ENCODE measurements at places on chromosomes 3 and 15.

GRCh38 chr3:14587740-14588360, 47.7 kb upstream of the GRIP2 start:
- DNase-seq = peak; percentile 8

- DNase-seq = no peak
Measured at GRCh38 chr15:101156061-101156460, 95.8 kb downstream of the CHSY1 start.

GRCh38 chr15:100531204-100531603, 2.5 kb upstream of the CERS3 start:
- DNase-seq = no peak

DNA sequence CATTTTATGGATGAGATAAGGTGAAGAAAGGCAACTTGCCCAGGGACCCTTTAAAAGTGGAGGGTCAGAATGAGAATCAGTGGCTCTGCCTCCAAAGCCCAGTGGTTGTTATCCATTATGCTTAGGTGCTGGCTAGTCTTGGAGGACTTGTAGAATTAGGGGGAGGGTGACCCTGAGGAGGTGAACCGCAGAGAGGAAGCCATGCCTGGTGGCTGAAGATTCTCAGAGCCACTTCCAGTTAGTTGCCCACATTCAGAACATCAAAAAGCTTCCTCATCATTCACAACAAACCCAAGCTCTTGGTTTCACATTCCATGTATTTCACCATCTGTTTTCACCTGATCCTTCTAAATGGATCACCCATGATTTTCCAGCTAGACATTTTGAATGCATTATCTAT, 11.2 kb downstream of the EBLN2 start:
- no peak for DNase-seq

DNA sequence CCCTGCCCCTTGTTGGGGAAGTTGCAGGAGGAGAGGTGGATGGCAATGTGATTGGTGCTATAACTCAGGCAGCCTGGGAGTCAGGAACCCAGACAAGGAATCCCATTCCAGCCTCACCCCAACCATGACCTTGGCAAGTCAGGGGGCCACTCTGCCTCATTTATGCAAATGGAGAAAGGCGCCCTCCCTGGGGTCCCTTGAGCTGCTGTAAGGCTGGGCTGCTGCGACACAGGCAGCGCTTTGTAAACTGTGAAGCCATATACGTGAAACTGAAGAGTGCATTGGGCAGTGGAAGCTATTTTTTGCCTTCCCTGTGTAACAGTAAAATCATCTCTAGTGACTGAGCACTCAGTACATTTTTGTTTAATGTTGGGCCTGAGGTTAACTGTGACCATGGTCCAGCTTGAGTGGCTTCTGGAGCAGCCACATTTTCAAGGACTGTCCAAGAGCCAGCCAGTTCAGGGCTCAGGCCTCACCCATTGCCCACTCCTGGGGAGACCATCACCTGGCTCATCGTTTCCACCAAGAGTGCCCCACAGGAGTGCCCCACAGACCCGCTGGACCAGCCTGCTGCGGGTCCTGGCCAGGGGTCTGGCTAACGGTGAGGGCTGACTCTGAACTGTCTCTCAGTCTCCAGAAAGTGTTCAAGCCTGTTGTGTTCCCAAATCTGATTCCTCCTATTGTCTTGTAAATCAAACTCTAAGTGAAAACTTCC, 27.9 kb downstream of the KIF7 start:
- no peak for DNase-seq

- DNase-seq = peak; percentile 59
Measured at GRCh38 chr15:80695099-80695910, at the start of gene ABHD17C. TSS of gene ABHD17C (plus strand) at chr15:80695310. CDS start at chr15:80695430, 120 bp downstream.

- no peak for DNase-seq
Measured at GRCh38 chr3:34584971-34585370, 786.5 kb downstream of the PDCD6IP start.

DNA sequence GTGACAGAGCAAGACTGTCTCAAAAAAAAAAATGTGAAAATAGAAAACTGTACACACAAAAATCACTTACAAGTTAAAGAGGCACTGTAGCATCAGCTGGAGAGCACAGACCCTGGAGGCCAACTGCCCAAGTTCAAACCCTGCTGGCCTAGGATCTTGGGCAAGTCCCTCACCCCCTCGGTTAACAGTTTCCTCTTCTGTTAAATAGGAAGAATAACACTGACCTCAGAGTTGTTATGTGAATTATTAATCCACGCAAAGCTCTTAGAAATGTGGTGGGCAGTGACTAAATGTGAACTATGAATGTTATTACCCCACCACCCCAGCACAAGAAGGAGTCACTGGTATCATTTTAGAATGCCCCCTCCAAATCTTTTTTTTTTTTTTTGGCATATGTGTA, 11.2 kb downstream of the CIB1 start:
- no peak for DNase-seq

DNA sequence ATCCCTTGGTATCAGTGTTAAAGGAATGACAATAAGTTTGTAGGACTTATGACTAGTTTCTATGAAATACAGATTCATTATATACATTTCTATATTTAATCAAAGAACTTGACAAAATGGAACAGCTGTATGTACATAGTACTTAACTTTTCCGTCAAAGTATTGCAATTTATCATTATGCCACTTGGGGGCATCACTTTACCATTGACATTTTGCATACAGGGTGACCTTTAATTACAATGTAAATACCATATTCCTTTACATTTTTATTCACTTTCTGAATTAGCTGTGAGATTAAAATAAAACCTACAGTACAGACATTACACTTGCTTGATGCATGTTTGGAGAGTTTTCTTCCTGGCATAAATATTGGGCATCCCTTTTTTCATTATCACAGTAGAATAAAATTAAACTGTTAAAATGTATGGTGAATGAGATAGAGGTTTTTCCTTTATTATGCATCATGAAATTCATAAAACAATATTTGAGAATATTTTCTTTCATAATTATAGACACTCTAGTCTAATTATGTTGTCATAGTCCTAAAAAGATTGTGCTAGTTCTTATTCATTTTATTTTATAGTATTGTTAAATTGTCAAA, 6.9 kb downstream of the NEK11 start:
- DNase-seq = no peak

- DNase-seq = peak; percentile 38
Measured at GRCh38 chr15:45399381-45400212, 21.3 kb upstream of the GATM start.

DNA sequence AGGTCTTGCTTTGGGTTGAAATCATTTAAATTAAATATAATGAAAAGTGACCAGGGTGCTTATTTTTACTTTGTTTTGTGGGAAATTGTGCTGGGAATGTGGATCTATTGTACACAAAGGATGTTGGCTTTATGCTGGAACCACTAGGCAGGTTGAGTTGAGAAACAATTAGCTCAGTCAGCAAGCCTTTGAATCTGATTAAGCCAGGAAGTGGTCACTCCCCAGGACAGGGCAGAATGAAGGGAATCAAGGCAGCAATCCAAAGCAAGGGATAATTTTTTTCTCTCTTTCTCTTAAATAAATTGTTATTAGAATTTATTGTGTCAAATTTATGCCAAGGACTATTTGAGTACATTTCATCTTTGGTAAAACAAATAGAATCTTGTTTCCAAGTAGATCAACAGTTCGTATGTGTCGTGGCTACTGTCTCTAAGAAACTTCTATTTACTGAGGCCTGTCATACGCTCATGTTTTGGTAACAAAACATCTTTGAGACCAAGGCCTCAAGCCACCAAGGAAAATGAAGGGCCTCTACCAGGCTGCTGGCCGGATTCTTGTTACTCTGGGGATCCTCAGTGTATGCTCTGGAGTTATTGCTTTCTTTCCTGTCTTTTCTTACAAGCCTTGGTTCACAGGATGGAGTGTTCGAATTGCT, at the start of gene TMEM212:
Gene TMEM212, plus strand, starts transcription at position 486 of the 655 bp plus-strand sequence. Its CDS starts 35 bp downstream, at position 521.
- DNase-seq = peak; percentile 81

DNA sequence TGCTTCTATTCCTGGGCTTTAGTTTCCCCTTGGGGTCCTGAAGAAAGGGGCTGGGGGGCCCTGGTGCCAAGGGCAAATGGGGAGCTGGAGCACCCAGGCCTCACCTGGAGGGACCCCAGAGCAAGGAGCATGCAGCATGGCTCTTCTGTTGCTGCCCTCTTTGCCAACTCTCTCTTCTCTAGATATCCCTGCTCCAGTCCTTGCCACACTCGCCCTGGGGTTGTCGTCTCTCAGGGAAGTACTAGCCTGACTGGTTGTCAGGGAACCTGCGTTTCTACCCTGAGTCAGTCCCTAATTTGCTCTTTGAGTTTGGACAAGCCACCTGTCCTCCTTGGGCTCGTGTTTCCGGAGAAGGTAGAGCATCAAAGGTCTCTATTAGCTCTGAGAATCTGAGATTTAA, 63.7 kb upstream of the UBE2Q2 start:
- no peak for DNase-seq

DNA sequence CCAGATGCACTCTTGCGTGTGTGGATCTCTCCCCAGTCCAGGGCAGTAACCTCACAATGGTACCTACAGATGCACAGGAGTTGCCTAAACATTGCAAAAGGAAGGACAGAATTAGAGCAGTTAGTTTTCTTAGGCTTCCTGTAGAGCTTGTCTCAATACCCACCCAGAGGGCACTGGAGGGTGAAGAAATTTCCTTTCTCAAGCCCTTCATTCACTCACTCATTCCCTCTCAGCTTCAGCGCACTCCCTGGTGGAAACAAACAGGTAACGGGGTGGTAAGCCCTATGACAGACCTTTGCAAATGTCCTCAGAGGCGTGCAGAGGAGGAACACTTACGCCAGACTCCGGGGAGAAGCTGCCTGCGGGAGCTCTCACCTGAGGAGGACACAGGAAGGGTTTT, 267.4 kb upstream of the HES1 start:
- DNase-seq = no peak

DNA sequence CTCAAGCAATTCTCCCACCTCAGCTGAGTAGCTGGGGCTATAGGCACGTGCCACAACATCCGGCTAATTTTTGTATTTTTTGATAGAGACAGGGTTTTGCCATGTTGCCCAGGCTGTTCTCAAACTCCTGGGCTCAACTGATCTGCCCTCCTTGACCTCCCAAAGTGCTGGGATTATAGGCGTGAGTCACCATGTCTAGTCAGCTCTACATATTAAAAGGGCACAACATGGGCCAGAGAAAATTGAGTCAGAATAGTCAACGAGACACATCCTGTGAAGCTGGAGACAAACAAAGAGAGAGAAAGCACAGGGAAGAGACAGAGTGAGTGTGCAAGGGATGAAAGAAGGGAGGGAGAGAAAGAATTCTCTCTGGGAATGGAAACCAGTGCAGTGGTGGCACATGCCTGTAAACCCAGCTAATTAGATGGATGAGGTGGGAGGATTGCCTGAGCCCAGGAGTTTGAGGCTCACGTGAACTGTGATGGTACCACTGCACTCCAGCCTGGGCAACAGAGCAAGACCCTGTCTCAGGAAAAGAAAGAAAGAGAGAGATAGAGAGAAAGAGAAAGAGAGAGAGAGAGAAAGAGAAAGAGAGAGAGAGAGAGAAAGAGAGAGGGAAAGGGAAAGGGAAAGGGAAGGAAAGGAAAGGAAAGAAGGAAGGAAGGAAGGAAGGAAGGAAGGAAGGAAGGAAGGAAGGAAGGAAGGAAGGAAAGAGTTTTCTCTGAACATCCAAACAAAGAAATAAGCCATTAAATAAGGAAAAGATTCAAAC, 107.2 kb upstream of the SLC25A36 start:
- DNase-seq = peak; percentile 10

- DNase-seq = no peak
Measured at GRCh38 chr3:51680196-51680595, 9.1 kb downstream of the TEX264 start.

GRCh38 chr3:9727743-9728142, 3.8 kb upstream of the BRPF1 start:
- no peak for DNase-seq

- DNase-seq = no peak
Measured at GRCh38 chr15:68440136-68440535, 8.2 kb upstream of the ITGA11 start.

GRCh38 chr15:66374179-66374578, 12.5 kb upstream of the MAP2K1 start:
- no peak for DNase-seq

GRCh38 chr15:61449186-61449702, 220.1 kb upstream of the RORA start:
- DNase-seq = no peak

DNA sequence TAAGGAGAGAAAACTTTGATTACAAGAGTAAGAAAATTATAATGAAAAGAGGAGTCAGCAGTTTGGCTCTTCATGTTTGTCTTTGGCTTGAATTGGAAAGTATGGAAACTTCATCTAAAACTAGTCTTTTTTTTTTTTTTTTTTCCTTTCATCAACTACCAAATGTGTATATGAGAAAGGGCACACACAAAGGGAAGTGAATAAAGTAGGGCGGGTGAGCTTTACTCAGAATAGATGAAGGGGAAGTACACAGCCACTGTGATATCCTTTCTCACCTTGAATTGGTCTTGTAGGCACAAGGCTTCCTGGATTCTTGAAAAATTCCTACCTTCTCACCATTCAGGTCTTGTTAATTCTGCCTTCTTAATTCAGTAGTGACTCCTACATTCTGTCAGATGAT, 652.3 kb upstream of the KCNMB2 start:
- no peak for DNase-seq

DNA sequence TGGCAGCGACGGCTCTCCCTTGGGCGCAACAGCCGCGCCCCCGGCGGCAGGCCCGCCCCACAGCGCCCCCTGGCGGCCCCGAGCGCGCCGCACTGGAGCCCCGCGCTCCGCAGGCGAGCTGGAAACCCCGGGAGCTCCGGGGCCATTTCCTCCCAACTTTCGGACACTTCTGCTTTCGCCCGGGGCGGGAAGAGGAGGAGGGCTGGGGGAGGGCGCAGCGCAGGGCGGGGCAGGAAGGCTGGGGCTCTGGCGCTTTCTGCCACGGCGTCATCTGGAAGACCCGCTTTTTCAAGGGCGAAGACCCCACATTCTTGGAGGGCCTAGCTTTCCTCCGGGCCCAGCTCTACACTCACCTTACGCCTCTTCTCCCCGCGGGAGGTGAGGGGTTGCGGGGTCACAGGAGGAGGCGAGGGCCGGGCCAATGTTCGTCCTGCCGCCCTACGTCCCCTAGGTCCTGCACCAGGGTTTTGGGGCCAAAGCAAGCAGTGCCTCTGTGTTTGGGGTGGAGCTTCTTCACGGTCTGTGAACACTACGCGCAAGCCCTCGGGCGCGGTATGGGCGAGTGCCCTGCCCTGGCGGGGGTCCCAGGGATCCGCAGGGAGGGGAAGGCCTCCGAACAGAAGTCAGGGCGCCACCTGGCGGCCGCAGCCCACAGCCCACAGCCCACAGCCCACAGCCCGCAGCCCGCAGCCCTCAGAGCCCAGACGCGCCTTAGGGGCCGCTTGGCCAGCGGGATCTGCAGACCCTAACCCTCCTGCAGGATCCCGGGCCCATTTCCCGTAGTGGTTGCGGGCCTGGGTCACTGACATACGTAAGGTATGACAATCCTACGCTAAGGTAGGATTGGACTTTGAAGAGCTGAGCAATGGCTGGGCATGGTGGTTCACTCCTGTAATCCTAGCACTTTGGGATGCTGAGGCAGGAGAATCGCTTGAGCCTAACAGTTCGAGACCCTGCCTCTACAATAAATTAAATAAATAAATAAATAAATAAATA, 31.1 kb downstream of the FOXL2 start:
- peak; percentile 76 for DNase-seq

DNA sequence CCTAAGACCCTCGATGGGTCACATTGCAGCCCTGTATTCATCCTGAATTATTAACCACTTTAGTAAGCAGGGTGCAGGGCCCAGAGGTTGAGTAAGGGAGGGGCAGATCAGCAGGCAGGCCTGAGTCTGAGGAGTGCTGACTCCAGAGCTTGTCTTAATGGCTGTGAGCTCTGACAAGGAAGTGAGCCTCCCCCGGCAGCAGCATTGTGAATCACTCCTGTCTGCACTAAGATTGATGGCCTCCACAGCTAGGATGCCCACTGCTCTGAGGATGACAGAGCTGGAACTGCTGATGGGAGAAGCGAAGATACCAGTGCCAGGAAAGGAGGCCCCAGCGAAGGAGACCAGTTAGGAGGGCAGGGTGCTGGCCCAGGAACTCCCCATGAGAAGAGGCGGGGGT, 46.5 kb upstream of the CCDC174 start:
- peak; percentile 28 for DNase-seq

Measured in astrocyte (in vitro differentiated cells and primary cell).